Lung (tissue), 17 donors: ENCODE measurements at places on chromosomes 4 and X. TPM values are rescaled to one million over a fixed set of nuclear protein-coding genes. Genes with fewer than 3 reads are reported as not detected.

- no peak for DNase-seq
These were observed 54.6 kb downstream of the BEND2 start for GRCh38 chrX:18166068-18166467.

GRCh38 chr4:176825586-176825985 lies 32.9 kb upstream of the VEGFC start:
- DNase-seq = no peak

Gene BST1
- 53.5 TPM for polyA plus RNA-seq

DNA sequence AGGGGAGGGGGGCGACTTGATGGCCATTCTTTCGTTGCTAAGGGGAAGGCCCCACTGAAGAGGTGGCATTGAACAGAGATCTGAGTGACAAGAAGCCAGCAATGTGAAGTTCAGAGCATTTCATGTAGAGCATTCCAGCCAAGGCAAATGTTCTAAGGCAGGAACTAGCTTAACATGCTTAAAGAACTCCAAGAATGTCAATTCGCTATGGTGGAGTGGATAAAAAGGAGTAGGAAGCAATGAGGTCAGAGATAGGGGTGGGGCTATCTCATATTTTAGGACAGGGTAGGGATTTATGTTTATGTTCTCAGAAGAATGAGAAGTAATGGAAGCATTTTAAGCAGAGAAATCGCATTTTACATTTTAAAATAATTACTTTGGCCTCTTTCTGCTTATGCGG lies 130.9 kb downstream of the TTC29 start:
- peak; percentile 29 for DNase-seq

- peak; percentile 75 for DNase-seq
These were observed 50.5 kb downstream of the SLC4A4 start for GRCh38 chr4:71389149-71389827.

- DNase-seq = no peak
These were observed 69.5 kb downstream of the BEND2 start for GRCh38 chrX:18151157-18151556.

DNA sequence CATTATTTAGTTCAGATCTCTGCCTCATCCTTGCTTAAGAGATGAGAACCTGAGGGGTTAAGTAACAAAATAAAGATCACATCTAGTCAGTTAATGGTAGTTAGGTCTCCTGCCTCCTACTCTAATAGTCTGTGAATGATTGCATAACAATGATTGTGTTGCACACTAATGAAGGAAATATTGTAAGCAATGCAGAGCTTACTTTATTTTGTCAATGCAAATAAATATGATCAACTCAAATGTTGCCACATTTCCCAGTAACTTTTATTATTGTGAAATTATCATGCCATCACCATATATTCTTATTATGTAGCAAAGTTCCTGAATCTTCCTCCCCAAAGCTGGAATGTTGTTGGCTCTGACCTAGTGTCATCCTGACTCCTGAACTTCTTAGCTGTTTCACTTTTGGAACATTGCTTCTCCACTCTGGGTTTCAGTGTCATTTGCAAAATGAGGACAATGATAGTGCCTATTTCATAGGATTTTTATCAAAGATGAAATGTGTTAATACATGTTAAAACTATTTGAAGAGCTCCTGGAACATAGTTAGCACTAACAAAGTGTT lies 17.0 kb upstream of the GABRA4 start:
- DNase-seq = no peak

DNA sequence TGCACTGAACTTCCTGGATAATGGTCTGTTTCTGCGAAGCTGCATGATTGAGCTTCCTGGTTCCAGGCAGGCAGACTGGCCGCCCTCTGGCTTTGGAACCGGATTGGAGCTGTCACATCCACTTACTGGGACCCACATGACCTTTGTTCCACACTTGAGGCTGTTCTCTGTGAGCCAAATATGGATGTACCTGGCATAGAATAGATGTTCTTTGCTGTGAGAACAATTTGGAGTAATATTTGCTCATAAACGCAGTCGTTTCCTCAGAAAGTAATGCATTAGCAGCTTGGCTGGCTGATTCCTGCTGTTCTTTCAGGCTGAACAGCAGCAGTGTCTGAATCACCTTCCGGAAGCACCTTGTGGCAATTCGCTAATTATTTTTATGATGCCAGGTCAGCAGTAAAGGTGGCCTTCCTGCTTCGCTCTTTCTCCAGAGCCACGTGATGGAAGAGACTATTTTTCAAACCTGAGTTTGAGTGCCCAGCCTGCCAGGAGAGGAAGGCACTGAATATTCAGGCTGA lies 78.1 kb upstream of the BOD1L1 start:
- DNase-seq = peak; percentile 13

DNA sequence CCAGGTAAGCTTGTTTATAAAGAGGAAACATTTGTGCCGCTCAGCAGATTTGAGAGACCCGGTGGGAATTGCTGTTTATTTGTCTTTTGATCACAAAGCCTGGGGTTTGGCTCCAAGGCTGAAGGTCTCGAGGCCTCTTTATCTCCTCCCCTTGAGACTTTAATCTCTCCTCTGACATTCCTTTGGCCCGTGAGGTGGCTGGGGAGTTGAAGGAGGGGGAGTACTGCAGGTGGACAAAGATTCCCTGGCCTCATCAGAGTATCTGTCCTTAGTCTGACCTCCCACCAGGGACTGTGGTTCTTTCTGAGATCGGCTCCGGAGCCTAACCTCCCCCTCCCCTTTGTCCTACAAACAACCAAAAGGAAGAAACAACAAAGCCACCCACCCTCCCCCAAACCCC lies 216.5 kb downstream of the MID1IP1 start:
- no peak for DNase-seq

GRCh38 chrX:29487714-29488113 lies 727.6 kb upstream of the MAGEB2 start:
- no peak for DNase-seq

Gene ETDA
- not detected for polyA plus RNA-seq

Gene NIPAL1
- polyA plus RNA-seq = 0.53 TPM

Gene C4orf51
- polyA plus RNA-seq = not detected

DNA sequence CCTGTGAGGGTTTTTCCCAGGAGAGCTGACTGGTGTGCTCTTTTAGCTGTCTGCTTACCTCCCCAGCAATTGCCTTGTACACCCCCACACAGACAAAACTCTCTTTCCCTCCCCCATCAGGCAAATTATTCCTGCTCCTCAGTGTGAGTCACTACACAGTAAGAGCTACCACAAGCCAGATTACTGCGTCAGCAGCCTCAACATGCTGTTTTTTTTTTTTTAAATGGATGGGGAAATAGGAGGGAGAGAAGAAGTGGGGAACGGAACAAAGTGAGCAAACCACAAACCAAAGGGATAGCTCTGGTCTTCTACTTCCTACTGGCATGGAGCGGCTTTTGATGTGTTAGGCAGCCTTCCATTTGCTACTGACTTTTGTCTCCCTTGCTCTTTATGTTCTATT lies 107.5 kb upstream of the ACSL4 start:
- no peak for DNase-seq

DNA sequence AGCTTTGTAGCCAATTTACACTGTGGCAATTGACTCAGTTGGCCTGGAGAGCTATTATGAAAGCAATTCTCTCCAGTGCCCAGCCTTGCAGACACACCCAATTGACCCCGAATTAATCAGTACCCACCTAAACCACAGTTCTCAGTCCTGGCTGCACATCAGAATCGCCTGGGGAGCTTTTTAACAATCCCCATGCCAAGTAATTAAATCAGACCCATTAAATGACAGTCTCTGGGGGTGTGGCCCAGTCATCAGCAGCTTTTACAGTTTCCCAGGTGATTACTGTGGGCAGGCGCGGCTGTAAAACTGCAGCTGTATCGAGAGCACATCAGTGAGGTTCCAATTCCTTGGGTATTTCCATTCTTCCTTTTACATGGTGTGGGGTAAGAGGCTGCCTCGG lies 460.9 kb upstream of the FAT1 start:
- no peak for DNase-seq

GRCh38 chr4:63578383-63578782 lies 830.9 kb downstream of the TECRL start:
- DNase-seq = no peak

DNA sequence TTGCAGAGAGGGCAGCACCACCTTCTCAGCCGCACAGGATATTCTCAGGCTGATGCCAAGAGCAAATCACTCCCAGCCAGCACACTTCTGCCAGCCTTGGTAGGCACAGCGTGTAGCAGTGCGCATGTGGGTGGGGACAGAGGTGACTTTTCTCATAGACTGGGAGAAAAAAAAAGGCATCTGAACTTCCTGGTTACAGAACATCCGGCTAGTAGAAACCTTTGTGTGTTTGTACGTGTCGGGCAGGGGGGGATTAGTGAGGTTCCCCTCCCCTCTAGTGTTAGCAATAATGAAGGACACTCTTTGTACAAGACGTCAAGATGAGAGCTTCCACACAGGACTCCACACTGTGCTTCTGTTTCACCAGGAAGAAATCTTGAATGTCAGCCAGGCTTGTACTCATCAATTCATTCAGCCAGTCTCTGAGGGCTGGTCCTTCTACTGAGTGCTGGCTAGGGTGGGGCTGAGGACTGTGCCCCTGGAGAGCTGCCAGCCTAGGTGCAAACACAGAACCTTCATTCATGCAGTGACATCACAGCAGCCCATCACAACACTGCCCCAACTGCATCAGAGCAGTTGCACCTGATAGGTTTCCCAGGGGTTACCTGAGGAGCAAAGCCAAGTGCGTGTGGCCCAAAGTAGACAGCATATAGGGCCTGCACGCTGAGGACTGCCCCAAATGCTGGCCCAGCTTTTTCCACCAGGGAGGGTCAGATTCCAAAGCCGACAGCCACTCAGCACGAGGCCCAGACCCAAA lies 34.7 kb downstream of the SLC25A5 start:
- peak; percentile 63 for DNase-seq

Gene VCX
- polyA plus RNA-seq = not detected

GRCh38 chr4:175034007-175034406 lies 115.8 kb downstream of the ADAM29 start:
- no peak for DNase-seq

Gene CYSLTR1
- 2.1 TPM for polyA plus RNA-seq

DNA sequence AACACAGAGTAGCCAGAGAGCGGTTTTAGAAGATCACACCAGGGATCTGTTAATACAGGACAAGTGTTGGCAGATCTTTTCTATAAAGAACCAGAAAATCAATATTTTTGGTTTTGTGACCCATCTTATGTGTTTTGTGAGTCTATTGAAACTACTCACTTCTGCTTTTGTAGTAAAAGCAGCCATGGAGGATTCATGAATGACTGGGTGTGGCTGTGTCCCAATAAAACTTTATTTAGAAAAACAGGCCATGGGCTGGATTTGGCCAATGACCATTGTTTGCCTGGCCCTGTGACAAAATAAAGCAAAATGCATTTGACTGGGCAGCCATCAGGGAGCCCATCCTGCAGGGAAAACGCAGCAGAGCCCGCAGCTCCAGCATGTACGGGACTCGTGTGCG lies 99.9 kb upstream of the ADRA2C start:
- DNase-seq = no peak

Gene NSUN7
- 7.1 TPM for polyA plus RNA-seq

DNA sequence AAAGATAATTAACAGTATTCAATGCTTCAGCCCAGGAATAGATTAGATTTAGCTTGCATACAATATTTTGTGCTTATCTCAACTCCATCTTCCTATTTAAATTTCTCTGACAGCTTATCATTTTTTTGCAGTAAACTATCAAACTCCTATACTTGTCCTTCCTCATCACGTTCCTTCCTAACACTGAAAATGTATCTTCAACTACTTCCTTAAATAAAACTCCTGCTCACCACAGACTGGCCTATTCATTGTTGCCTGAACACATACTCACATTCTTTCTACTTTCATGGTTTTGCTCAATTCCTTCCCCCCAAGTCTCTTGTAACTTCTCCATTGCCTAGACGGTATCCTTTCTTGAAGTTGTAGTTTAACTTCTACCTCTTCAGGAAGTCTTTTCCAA lies 28.5 kb upstream of the PTPN13 start:
- no peak for DNase-seq

Gene NEK1
- polyA plus RNA-seq = 3.6 TPM

DNA sequence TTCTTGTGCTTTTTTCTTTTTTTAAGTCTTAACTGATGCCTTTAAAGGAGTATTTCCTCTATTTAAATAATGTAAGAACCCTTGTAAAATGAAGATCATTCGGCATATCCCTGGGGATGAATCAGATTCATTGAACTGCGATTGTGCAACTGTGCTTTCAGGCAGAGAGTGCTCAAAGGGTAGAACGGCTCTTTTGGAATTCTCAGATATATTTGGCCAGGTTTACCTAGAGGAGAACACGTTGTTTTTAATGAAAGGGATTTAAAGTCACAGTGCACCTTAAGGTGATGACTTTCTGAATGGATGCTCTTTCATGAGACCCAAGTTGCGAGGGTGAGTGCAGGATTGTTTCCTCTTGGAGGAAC lies 51.6 kb upstream of the ELOVL6 start:
- DNase-seq = no peak

DNA sequence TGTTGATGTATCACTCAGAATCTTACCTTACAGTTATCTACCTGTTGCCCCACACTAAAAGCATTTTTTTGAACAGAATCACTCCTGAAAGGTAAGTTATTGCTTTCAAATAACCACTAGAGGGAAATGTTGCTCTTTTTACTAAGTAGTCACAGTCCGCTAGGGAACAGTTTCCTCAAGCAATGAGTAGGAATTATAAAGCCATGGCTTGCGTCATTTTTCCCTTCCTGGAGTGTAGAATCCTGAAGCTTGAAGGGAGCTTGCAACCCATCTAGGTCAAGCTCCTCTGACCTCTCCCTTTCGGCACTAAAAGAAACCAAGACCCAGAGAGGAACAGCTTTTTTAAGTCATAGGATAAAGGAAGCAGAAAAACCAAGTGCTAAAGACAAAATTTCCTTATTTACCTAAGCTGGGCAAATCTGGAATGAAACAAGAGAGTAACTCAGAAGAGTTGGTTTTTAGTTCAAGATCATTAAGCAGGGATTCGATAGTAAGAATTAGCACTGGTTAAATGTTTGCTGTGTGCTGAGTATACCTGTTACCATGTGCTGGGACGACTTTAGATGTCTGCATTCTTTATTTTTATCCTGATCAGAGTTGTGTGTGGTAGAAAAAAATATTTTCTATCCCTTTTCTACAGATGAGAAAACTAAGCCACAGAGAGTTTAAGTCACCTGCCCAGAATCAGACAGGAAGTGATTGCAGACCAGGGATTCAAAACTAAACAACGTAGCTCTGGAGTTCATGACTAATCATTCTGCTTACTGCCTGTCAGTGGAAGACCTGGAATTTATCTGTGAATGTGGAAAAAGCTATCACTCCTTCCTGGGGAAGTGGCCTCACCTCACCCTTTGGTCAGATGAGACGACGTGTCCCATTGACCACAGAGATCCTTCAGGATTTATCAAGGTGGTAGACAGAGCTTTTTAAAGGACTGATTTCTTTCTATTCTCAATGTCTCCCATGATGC lies 631.5 kb downstream of the RAB28 start:
- peak; percentile 87 for DNase-seq

DNA sequence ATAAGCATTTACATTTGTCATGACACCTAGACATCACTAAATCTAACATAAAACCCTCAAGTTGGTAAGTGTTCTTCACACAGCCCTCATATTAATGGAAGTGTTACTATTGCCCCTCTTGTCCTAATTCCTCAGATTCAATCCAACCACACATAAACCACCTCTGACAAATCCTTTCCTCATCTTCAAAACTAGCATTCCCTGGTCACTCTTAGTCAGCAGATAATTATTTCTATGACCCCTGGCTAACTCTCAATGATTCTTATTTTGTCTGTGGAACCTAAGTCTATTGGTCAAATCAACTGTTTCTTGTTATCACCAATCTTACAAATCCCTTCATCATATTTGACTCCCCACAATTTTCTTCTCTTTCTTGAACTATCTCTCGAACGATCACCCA lies 168.6 kb downstream of the PPP3CA start:
- DNase-seq = no peak

GRCh38 chr4:83370640-83370906 lies 35.9 kb upstream of the HPSE start:
- DNase-seq = no peak

GRCh38 chrX:153668423-153669173 lies 5.0 kb downstream of the PNCK start:
- DNase-seq = no peak
